Activated CD4-positive, CD25-positive, alpha-beta regulatory T cell treated with anti-CD3 and anti-CD28 coated beads, Interleukin-2, amount 50 U/mL, for 24 hours (primary cell): ENCODE measurements at places on chromosomes 12 and 14.

GRCh38 chr12:87870061-87870460 is 159.1 kb downstream of the C12orf50 start:
- no peak for ATAC-seq

- ATAC-seq, result peak; percentile 46
These were observed at the start of gene LRRK2 for GRCh38 chr12:40224439-40225291. TSS of gene LRRK2 (plus strand) at chr12:40224997. CDS start at chr12:40225132, 135 bp downstream.

GRCh38 chr12:56202366-56202765 is 13.1 kb upstream of the SMARCC2 start:
- no peak for ATAC-seq

- ATAC-seq, result peak; percentile 84
These were observed 74.3 kb upstream of the ARID2 start for GRCh38 chr12:45655186-45655585.

GRCh38 chr12:5556033-5556614 is 124.2 kb downstream of the NTF3 start:
- ATAC-seq, result no peak

DNA sequence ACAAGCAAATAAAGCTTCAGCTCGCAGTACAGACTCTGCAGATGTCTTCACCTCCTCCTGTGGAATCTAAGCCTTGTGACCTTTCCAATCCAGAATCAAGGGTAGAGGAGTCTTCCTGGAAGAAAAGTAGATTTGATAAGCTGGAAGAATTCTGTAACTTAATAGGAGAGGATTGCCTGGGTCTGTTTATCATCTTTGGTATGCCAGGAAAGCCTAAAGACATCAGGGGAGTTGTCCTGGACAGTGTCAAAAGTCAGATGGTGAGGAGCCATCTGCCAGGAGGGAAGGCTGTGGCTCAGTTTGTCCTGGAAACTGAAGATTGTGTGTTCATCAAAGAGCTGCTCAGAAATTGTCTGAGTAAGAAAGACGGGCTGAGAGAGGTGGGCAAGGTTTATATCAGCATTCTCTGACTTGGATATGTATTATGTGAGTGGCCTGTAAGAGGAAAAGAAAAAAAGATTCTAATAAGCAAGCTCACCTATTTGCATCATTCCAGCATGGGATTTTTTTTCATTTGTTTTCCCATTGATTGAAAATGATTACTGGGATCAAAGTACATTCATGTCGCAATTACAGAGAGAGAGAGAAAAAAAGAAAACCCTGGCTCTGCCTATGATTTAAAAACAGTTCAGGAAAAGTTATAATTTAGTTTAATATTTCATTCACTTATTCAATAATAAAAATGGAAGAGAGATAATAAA is 767 bp downstream of the REP15 start:
- no peak for ATAC-seq

DNA sequence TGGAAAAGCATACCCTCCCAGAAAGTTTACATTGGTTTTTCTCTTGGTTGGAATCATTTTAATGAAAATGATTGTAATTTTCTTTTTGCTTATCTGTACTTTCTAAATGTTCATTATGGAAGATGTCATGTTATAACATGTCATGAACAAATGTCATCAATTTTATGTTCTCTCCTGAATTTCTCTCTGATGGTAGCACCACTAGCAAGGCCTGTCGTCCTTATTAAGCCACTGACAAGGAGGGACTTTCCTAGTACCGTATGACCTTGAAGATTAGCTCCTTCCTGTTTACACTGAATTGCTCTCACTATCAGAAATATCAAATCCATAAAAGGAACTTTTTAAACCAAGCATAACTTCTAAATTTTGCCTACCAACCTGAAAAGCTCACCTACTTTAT is 99.0 kb downstream of the ESR2 start:
- ATAC-seq, result peak; percentile 67

GRCh38 chr14:58690801-58691516 is 53.2 kb downstream of the DACT1 start:
- ATAC-seq, result no peak

DNA sequence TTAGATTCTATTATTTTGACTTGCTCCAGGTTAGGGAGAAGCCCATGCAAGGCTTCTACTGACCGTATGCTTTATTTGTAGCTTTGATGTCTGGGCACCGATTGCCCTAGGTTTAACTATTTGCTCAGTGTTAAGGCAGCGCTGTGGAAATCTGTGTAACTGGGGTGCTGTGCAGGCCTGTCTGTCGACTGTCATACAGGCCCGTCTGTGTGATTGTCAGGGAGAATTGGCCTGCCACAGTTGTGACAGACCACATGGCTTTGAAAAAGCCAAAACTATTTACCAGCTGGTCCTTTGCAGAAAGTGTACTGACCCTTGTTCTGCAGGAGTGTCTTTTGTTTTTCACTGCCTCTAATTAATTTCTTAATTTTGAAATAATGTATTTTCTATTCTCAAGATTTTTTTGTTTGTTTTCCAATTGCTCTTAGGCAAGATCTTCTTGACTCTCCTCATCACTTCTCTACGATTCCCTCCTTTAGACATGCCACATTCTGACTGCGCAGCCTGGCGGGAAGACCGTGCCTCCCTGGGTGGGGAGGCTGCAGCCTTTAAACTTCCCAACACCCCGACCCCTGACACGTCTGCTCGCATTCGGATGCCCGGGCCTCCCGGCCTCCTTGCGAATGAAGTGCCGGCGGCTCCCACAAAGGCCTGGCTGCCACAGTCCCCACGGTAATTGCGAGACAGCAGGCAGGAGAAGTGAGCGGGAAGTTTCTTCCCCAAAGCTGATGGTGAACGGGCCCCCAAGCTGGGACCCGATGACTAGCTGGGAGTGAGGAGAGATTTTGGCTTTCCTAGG is 99.0 kb upstream of the EVL start:
- no peak for ATAC-seq

GRCh38 chr12:32398816-32399369 is 465 bp upstream of the FGD4 start:
- no peak for ATAC-seq

DNA sequence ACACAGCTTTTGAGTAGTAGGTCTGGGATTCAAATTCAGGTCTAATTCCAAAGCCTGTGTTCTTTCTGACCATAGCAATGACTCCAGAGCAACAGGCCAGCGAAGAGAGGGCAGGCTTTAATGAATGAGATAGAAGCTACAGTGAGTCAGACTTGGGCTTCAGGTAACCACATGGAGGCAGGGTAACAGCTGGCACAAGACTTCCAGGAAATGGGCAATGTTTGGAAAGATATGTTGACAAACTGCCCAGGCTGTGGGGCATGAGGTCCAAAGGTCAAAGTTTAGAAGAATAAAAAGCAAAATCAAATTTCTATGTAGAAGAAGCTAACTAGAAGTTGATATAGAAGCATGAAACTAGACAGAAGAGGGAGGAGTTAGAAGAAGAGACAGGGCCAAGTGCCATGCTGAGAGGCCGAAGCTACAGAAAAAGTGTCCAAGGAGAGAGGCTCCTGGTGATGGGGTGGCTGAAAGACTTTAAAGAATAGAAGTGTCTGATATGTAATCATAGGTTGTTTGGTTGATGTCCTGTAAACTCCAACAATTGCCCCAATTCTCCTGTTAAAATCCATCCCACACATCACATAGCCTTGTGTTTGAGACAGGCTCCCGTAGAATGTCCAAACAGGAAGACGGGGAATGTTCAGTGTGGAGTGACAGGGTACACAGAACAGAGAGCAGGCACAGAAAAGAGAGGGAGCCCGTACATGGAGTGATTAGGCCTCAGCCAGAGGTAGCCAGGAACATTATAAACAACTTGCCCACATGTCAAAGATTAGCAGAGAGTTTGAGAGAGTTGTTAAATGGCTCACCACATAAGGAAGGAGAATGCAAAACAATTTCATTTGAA is 384.7 kb downstream of the CCDC91 start:
- no peak for ATAC-seq

DNA sequence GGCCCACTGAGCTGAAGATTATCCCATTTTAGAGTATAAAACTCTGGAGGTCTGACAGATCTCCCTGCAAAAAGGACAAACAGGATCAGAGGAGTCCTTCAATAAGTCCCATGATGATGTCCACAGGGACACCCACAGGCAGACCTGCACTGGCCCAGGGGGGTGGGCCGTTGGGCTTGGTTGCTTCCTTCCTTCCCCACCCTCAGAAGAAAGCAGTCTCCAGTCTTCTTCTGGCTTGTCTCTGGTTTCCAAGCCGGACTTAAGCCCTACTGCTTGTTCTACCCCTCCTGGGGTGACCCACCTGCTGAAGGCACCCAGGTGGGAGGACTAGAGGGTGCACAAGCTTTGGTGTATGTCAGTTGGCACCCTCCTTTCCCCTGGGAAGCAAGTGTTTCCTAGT is 209.0 kb downstream of the ANO2 start:
- ATAC-seq, result no peak

GRCh38 chr12:10829994-10830393 is 3.8 kb upstream of the TAS2R10 start:
- no peak for ATAC-seq

GRCh38 chr12:44058366-44058765 is 222.5 kb downstream of the TMEM117 start:
- no peak for ATAC-seq

DNA sequence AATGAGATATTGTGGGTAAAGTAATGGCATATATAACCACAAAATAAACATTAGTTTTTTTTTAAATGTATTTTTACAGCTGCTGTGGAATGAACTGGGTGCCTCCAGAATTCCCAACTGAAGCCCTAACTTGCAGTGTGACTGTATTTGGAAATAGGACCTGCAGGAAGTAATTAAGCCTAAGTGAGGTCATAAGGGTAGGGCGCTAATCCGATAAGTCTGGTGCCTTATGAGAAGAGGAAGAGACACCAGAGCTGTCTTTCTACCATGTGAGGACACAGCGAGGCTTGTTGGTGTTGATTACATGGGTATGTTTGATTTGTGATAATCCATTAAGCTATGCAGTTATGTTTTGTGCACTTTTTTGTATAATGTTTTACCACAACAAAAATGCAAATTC is 136.8 kb downstream of the TPH2 start:
- ATAC-seq, result no peak

DNA sequence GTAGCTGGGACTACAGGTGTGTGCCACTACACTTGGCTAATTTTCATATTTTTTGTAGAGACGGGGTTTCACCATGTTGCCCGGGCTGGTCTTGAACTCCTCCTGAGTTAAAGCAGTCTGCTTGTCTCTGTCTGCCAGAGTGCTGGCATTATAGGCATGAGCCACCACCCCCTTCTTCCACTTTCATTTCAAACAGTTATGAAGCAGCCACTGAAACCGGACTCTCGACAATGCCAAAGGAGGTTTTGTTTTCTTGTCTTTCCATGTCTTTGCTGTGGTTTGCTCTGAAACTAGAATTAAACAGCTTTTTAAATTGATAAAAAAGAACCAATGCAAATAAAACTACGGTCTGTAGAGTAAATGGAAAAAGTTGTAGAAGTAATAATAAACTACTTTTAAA is 30.4 kb downstream of the RAP1B start:
- peak; percentile 90 for ATAC-seq

- ATAC-seq, result no peak
These were observed 1.9 kb downstream of the RIOX1 start for GRCh38 chr14:73492670-73493069.

GRCh38 chr12:3185260-3185870 is 108.2 kb downstream of the TSPAN9 start:
- ATAC-seq, result no peak

GRCh38 chr12:27396216-27396815 is 50.2 kb upstream of the SMCO2 start:
- no peak for ATAC-seq

GRCh38 chr14:88351966-88352691 is 29.1 kb upstream of the KCNK10 start:
- ATAC-seq, result no peak

DNA sequence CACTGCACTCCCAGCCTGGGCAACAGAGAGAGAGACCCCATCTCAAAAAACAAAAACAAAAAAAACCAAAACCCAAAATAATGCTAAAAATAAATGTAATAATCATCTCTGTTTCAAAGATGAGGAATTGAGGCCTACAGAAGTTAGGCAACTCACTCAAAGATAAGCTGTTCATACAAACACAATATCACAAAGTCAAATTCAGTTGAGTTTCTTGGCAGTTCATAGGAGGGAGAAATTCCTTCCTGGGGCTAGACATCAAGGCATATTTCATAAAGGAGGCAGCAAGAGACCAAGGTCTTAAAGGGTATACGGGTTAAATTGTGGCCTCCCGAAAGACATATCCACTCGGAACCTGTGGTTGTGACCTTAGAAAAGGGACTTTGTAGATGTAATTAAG is 8.7 kb upstream of the TBPL2 start:
- no peak for ATAC-seq

GRCh38 chr12:38669530-38669929 is 235.9 kb downstream of the CPNE8 start:
- no peak for ATAC-seq

GRCh38 chr14:46653031-46653755 is 1.6 kb upstream of the RPL10L start:
- no peak for ATAC-seq

DNA sequence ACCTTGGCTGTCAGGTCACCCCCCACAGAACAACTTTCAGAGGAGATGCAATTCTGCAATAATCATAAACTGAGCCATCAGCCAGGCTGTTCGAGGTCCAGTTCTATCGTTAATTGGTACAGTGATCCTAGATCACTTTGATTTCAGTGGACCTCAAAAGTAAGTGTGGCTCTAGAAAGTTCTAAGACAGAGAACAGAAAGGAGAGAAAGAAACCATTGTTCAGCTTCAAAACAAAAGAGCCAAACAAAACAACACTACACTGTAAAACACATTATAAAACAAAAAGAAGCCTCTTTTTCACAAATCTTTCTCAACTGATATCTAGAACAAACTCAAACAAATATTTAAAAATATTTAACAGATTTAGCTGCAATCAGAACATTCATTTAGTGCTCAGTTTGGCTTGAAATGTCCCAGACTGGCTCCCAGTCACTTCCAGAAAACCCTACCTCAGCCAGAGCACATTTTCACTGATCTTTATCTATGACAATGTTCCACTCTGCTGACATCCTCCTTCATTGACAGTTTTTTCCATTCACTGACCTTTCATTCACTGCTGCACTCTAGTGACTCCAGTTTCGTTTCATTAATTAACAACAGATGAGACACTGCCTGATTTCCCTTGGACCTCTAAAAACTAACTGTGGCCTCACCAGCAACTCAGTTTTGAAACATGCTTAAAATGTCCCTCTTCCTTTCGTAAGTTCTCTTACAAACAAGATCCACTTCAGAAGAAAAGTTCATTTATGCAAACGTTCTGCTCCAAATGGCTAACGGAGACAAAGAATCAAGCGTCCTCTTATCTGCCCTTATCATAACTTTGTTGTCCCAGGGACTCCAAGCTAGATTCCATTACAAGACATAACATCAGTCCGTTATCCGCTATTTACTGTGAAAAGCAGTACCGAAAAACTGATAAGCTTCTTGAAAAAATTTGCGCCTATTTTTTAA is 56.8 kb downstream of the DUSP16 start:
- peak; percentile 74 for ATAC-seq
